ENCODE measurements at places on chromosomes 12 and 14.

GRCh38 chr12:91923864-91924263 lies 221.8 kb downstream of the BTG1 start:
- no peak for DNase-seq

- DNase-seq: no peak
Measured at GRCh38 chr14:24219080-24219479, 3.2 kb upstream of the MDP1 start.

DNA sequence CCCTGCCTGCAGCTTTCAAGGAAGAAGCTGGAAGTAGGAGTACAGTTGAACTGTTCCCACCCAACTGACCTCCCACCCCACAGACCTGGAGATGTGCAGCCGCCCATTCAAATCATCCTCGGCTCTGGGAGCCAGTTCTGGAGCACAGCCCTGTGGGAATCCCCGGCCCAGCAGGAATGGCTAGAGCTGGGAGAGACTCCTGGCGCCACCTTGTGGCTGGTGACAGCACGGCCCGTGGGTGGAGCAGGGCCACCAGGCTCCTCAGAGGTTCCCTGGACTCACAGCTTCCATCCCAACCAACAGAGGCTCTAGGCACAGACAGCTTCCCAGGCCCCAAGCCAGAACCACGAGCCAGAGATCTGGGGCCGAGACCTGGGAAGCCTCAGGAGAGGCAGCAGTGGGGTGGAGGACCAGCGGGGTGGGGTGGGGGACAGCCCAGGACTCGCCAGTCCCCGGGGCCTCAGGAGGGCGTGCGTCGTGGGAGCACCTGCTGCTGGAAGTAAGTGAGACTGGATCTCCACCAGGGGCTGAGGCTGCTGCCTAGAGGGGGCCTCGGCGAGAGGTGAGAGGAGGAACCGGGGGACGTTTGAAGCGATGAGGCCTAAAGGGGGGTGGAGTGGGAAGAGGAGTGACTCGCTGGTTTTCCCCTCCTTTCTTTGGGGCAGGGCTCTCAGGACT lies 43.4 kb downstream of the RNF34 start:
- DNase-seq: peak; percentile 26

DNA sequence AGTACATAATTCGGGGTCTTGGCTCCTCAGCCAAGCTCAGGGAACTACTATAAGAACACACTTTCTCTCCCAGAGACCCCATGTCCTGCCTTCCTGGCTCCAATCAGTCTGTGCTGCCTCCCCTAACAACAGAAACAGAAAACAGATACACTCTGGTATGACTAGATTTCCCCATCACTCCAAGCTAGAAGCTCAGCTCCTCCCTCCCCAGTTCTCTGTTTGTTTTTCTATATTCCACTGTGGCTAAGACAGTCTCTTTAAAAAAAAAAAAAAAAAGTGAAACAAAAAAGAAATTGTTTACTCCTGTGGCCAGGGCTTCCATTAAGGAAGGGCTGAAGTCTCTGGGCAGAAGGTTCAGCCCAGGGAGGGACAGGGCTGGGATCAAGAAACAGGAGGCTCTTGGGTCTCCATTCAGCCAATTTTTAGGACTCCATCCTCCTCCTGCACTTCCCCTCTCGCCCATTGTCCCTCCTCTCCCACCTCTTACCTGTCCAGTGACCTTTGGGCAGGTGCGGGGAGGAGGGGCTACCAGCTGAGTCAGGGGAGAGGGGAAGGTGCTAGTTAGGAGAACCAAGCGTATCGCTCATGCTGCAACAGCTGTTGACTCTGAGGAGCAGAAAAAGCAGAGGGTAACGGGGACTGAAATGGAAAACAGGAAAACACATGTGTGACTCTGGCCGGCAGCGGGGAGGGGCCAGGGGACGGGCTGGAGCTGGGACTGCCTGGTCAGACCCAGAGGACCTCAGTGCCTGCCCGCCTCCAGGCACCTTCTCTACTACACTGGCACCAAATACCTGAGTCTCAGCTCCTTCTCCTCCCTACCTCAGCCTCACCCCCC lies 4.1 kb upstream of the SLC7A7 start:
- DNase-seq: no peak

- DNase-seq: no peak
Measured at GRCh38 chr12:124952295-124952694, 36.6 kb downstream of the DHX37 start.

Data from stimulated activated CD8-positive, alpha-beta memory T cell treated with anti-CD3 and anti-CD28 coated beads, Interleukin-7, amount 100 ng/mL, for 48 hours (primary cell).